SK-N-MC (cell line): ENCODE measurements at places on chromosomes 1 and 21.

DNA sequence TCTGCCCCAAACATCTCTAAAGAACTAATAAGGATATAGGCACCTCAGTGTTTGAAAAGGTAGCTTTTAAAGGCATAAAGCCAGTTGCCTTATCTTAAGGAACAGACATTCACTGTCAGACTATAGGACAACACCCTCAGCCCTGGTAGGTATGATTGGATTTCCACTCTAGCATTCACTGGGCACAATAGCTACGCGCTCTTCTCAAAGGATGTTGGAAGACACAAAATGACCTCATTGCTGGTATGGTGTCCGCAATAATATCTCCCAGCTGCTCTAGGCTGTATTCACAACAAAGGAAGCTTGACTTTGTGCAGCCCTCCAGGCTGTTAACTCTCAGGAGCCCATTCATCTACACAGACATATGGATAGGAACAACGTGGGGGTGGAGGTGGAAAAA lies 119.4 kb upstream of the CXADR start:
- DNase-seq, result no peak

DNA sequence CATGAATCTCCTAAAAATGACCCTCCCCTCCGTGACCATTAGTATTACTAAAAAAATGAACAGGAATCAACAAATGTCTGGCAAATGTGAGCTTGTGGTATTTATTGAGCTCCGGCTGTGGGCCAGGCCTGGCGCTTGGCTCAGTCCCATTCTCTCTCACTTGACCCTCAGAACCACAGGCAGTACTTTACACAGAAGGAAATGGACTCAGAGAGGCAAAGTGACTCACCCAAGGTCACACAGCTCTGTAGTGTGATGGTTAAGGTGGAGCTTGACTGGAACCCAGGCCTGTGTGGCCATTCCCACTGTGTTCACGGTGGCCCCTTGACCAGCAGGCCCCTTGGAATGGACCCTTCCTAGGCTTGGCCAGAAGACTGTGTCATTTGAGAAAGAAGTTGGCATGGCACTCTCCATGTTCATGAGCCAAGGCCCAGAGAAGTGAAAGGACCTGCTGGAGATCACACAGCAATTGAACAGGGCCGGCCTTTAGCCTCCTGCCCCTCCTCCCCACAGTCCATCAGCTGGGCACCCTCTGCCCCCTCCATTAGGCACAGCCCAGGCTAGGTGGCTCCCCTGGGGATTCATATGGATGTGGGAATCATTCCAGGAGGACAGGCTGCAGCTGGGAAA lies 32.1 kb downstream of the FAM151A start:
- no peak for DNase-seq

- DNase-seq, result no peak
Measured at GRCh38 chr1:232991238-232991637, 40.8 kb downstream of the NTPCR start.

DNA sequence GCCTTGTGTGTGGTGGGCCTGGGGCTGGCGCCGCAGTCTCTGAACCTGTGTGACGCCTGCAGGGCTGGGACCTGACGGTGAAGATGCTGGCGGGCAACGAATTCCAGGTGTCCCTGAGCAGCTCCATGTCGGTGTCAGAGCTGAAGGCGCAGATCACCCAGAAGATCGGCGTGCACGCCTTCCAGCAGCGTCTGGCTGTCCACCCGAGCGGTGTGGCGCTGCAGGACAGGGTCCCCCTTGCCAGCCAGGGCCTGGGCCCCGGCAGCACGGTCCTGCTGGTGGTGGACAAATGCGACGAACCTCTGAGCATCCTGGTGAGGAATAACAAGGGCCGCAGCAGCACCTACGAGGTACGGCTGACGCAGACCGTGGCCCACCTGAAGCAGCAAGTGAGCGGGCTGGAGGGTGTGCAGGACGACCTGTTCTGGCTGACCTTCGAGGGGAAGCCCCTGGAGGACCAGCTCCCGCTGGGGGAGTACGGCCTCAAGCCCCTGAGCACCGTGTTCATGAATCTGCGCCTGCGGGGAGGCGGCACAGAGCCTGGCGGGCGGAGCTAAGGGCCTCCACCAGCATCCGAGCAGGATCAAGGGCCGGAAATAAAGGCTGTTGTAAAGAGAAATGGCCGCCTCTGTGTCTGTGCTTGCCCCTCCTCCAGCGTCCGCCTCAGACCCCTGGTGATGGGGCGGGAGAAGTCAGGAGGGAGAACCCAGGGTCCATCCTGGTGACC lies 788 bp downstream of the ISG15 start:
- no peak for DNase-seq

GRCh38 chr1:75198163-75198562 lies 64.0 kb downstream of the LHX8 start:
- DNase-seq, result no peak

- no peak for DNase-seq
Measured at GRCh38 chr1:246459221-246459620, 47.9 kb downstream of the SMYD3 start.

GRCh38 chr21:45996311-45997204 lies 15.0 kb downstream of the COL6A1 start:
- DNase-seq, result no peak

DNA sequence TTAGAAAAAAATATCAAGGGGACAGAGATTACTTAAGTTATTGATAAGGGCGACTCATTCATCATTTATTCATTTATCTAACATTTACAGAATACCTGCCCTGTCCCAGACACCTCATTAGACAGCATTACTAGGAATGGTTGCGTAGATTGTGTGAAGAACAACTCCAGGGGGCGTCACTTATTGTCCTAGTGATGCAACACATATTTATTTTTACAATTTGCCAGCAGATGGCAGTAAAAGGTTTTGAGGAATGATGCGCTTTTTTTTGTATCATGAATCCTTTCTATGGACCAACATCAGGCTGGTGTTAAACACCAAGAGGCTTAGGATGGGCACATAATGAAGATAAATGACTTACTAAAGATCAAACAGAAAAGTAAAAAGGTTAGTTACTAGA lies 5.5 kb downstream of the NCAM2 start:
- no peak for DNase-seq

- DNase-seq, result no peak
Measured at GRCh38 chr1:31418626-31419323, 5.8 kb downstream of the SERINC2 start.

- DNase-seq, result no peak
Measured at GRCh38 chr1:38872401-38873026, 634 bp downstream of the MYCBP start.

DNA sequence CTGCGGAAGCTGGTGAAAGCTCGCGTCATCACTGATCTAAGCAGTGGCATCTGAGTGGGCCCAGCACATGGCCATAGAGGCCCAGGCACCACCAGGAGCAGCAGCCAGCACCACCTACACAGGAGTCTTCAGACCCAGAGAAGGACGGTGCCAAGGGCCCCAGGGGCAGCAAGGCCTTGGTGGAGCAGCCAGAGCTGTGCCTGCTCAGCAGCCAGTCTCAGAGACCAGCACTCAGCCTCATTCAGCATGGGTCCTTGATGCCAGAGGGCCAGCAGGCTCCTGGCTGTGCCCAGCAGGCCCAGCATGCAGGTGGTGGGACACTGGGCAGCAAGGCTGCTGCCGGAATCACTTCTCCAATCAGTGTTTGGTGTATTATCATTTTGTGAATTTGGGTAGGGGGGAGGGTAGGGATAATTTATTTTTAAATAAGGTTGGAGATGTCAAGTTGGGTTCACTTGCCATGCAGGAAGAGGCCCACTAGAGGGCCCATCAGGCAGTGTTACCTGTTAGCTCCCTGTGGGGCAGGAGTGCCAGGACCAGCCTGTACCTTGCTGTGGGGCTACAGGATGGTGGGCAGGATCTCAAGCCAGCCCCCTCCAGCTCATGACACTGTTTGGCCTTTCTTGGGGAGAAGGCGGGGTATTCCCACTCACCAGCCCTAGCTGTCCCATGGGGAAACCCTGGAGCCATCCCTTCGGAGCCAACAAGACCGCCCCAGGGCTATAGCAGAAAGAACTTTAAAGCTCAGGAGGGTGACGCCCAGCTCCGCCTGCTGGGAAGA lies 3.2 kb upstream of the ARTN start:
- peak; percentile 61 for DNase-seq

DNA sequence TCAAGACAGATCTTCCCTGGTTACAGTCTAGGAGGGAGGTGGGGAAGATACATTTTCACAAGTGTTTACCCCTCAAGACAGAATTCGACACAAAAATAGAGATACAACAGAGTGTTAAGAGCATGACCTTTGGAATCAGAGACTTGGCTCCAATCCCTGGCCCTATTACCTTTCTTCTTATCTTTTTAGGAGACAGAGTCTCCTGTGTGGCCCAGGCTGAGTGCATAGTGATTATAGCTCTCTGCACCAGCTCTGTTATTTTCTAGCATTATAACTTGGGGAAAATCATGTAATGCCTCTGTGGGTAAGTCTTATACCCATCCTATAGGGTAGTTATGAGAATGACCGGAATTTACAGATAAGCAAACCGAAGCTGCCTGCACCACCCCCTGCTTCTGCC lies 9.8 kb downstream of the NIPAL3 start:
- DNase-seq, result no peak

- no peak for DNase-seq
Measured at GRCh38 chr1:57831624-57832023, 407.8 kb upstream of the DAB1 start.

- no peak for DNase-seq
Measured at GRCh38 chr1:180675586-180675985, 43.8 kb downstream of the XPR1 start.

DNA sequence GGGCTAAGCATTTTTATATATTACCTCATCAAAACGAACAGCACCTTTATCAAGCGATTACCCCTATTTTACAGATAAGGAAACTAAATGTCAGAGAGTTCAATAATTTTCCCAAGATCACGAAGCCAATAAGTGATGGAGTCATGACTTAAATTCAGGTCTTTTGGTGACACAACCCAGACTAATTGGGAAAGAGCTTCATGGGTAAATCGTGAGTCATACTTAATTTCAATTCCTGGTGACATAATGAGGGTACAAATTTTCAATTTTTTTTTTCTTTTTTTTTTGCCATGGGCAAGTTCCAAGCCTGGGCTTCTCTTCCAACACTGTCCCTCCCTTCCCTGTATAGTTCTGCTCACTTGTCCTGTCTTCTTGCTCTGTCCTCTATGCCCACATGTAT lies 30.1 kb upstream of the IL10 start:
- DNase-seq, result no peak

DNA sequence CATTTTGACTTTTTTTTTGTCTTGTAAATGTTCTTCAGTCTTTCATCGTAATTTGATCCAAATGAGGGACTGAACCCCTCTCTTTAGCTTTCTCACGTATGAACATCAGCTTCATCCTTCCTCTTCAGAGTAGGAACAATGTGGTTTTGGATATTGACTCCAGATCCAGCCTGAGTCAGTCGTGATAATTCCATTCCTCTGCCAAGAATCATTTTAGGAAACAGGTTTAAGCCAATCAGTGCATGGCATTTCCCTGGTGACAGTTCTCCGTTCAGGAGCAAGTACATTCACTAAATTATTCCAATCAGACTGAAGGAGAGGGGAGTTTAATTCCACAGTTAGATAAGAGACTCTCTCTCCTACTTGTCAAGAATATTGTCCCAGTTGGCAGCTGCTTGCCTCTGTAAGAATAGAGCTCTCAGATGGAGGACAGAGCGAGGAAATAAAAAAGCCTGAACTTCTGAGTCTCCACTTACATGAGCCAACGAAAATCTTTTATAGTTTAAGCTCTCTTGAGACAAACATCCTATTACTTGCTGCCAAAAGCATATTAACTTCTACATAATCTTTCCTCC lies 18.6 kb downstream of the RHOU start:
- DNase-seq, result no peak

- DNase-seq, result no peak
Measured at GRCh38 chr1:222057162-222057561, 315.3 kb upstream of the DUSP10 start.

DNA sequence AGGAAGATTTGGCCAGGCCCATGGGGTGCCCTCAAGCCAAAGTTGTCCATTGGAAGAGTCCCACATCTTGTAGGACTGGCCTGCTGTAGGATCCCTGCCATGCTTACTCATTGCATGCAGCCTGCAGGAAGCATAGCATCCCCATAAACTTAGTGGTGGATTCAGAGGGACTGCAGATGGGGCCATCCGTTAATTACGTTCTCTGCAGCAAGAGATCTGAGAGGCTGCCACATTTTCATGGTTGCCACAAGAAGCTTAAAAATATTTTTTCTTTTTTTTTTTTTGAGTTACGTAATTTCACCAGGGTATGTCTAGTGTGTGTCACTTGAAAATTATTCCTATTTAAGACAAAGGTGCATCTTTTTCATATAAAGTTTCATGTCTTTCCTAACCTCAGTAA lies 329.7 kb upstream of the USP24 start:
- no peak for DNase-seq

- DNase-seq, result peak; percentile 92
Measured at GRCh38 chr1:45583264-45583665, 576 bp upstream of the NASP start.

- DNase-seq, result no peak
Measured at GRCh38 chr1:183609759-183610452, 19.6 kb upstream of the NCF2 start.

DNA sequence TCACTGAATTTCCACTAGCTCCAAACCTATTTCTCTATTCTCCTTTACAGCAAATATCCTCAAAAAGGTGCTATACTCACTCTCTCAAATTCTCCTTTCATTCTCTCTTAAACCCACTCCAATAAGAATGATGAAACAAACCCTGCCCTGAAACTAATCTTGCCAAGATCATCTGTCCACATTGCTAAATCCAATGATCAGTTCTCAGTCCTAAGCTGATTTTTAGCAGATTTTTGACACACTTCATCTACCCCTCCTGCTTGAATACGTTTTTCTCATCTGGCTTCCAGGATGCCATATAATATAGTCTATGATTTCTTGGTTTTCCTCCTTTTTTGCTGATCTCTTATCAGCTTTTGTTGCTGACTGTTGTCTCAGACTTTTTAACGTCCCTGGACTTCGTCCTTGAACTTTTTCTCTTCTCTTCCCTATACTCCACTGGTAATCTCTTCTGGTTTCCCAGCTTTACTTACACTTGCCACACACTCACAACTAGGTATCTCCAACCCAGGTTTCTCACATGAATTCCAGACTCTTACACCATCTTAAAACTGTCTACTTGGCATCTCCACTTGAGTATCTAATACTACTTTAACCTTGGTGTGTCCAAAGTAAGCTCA lies 35.3 kb downstream of the RERE start:
- DNase-seq, result no peak

- DNase-seq, result no peak
Measured at GRCh38 chr1:101312147-101312546, 75.3 kb downstream of the S1PR1 start.

DNA sequence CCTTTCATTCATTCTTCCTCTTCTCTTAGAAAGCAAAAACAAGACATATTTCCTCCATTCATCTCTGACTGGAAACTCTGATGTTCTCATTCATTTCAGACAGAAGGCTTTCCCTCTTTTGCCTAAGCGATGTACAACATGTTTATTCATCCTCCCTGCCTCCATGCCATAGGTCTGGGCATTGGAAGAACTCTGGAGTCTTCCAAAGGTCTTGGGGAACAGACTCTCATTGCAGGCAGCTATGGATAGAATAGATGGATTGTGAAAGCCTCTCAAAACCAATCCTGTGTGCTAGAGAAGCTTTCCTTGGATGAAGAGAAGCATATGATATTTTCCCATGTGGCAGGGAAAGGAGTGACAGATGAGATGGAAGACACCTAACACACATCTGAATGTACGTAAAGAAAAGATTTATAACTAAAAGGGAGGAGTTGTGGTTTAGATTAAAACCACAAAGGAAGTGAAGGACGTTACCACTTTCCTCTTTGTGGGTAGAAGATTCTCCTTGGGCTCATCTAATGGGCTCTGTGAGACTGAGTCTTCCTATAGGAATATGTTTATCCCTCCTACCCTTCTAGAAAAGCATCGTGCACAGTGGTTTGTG lies 38.7 kb downstream of the BCL9 start:
- DNase-seq, result peak; percentile 84
